Activated naive CD4-positive, alpha-beta T cell treated with Interleukin-2 at 50 U/mL for 16 hours (primary cell): ENCODE measurements at places on chromosomes 6 and 20.
A peak's percentile ranks its signal among the peaks of the same experiment; 100 is the strongest.

DNA sequence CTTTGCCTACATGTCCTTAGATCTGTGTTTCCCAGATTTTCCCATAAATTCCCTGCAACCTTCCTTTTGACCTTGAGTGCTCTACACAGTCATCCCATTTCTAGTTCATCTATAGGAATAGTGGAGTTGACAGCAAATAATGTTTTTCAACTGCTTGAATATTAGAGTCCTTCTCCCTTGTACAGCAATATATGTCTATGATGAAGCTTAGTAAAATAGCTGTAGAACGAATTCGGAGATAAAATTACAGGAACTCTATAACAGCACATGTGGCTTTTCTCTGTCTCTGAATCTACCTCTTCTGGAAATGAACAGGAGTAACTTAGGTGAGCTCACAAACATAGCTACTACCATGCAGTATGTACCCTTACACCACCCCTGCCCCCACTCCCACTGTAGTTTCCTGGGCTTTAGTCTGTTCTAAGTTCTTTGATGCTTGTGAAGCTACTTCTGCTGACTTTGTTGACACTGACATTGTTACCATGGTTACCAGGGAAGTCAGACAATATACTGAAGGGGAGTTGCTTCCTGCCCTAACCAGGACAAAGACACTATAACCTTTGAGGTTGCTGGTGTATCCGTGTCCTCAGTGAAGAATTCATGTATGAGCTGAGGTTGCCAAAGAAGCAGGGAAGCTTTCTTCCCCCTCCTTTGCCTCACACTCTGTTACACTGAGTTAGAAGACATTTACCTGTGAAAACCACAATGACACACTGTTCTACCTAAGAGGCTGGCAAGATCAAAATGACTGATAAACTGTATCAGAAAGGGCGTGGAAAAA, 35.8 kb upstream of the SHLD1 start:
- peak; percentile 63 for DNase-seq

GRCh38 chr6:96980142-96980541, 55.6 kb downstream of the KLHL32 start:
- DNase-seq, result no peak

- no peak for DNase-seq
Observed at GRCh38 chr6:34317172-34317477, 68.3 kb upstream of the SMIM29 start.

DNA sequence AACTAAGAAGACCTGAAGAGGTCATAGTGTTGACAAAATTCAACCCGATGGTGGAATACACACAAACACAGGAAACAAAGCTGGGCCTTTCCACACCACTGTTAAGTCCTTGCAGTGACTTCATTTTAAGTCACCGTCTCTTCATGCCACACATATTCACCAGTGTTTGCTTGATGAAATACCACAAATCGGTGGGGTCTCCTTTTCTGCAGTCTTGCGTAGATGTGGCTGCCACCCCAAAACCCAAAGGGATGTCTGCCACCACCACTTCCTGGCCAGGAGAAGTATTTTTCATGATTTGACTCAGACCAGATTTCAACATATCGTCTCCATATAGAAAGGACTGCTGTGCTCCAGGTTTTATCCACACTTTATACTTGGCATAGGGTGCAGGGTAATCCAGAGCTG, 11.0 kb upstream of the COL10A1 start:
- DNase-seq, result no peak

GRCh38 chr6:41692730-41693129, 42.7 kb downstream of the TFEB start:
- no peak for DNase-seq

- DNase-seq, result no peak
Observed at GRCh38 chr6:40668203-40668602, 81.0 kb upstream of the LRFN2 start.

GRCh38 chr20:45433316-45433715, 17.4 kb downstream of the PIGT start:
- DNase-seq, result no peak

DNA sequence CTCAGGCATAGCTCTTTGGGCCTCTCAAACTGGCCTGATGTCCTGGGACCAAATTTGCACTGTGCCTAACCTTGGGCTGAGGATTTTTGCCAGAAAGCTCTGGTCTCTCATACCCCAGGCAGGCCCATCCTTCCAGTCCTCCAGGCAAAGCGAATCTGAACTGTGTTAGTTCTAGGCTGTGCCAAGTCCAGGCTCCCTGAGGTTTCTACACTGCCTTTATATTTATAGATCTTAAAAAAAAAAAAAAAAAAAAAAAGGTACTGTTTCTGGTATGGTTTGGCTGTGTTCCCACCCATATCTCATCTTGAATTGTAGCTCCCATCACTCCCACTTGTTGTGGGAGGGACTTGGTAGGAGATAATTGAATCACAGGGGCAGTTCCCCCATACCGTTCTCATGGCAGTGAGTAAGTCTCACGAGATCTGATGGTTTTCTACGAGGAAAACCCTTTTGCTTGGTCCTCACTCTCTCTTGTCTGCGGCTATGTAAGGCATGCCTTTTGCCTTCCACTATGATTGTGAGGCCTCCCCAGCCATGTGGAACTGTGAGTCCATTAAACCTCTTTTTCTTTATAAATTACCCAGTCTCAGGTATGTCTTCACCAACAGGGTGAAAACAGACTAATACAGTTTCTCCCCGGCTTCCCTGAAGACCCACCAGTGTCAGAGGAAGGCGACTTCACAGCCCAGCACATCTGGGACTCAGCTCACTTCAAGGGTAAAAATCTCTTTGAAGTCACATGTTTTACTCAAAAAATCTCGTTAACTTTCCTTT, 39.0 kb upstream of the TBXT start:
- DNase-seq, result no peak

DNA sequence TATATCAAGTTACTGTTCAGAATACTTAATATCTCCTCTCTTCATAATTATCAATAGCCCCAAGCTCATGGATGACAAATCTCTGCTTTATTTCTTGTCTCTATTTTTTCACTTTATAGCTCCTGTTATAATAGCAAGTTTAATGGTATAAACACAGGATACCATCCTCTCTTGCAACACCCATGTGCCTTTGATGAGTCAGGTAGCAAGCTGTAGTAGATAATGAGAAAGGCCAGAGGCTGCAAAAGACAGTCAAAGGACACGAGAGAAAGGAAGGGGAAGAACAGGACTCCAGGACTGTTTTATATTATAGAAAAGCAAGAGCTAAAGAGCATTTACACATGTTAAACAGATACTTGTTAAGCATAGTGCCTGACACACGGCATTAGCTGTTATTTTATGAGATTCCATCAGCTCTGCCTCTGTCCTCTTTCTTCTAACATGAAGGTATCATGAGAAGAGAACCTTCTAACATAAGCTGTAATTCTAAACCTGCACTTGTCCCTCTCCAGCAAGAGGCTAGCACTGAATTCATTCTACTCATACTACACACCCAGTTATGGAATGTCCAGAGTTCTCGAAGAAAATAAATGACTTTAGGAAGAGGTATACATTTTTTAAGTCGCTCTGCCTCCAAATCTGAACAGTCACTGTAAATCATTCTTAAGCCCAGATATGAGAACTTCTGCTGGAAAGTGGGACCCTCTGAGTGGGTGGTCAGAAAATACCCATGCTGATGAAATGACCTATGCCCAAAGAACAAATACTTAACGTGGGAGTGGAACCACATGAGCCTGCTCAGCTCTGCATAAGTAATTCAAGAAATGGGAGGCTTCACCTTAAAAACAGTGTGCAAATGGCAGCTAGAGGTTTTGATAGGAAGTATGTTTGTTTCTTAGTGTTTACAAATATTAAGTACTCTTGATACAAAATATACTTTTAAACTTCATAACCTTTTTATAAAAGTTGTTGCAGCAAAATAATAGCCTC, 45.0 kb downstream of the NT5E start:
- no peak for DNase-seq

GRCh38 chr6:122740936-122741335, 38.6 kb upstream of the FABP7 start:
- no peak for DNase-seq
